Kidney epithelial cell (primary cell): ENCODE measurements at places on chromosomes 13 and 19. TPM values are rescaled to one million over a fixed set of nuclear protein-coding genes. Genes with fewer than 3 reads are reported as not detected.

The ZNF69 gene
- total RNA-seq: 15.8 and 19.2 TPM in 2 replicates

The PLK5 gene
- total RNA-seq: not detected in 2 replicates

The SLC39A3 gene
- total RNA-seq: 59.6 TPM in 2 replicates

The TGFB1 gene
- total RNA-seq: 25.7 and 35.2 TPM in 2 replicates

The C19orf38 gene
- 0.33 and 0.55 TPM in 2 replicates for total RNA-seq

The ZNF254 gene
- 13.7 and 14.9 TPM in 2 replicates for total RNA-seq

The KLK4 gene
- not detected in 2 replicates for total RNA-seq

The SIAH3 gene
- 0.13 and 0.34 TPM in 2 replicates for total RNA-seq

The ZNF460 gene
- total RNA-seq: 122 and 134 TPM in 2 replicates

The TGFBR3L gene
- 0.14 and 4.5 TPM in 2 replicates for total RNA-seq

The IGFL1 gene
- total RNA-seq: not detected in 2 replicates

The IZUMO1 gene
- 0.25 TPM in 1 of 2 replicates, not detected in the other for total RNA-seq

The MRPL54 gene
- 48.4 and 120 TPM in 2 replicates for total RNA-seq
